ENCODE measurements at places on chromosomes 13 and 19.
A peak's percentile ranks its signal among the peaks of the same experiment; 100 is the strongest.

DNA sequence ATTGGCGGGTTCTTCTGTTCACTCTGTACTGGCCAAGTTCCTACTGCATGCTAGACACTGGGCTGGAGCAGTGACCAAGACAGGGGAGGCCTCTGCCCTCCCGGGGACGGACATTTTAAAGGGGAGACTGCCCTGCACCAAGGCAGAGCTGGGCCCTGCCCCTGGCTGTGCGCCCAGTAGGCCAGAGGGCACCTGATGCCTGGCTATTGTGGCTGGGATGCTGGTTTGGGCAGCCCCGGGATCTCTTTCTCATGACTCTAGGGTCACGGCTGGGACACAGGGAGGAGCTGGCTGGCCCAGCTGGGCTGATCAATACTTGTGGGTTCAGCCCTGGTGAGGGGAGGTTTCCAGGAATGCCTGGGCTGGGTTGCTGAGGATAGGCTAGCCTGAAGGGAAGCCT is 17.7 kb downstream of the LIPE start:
- DNase-seq, result no peak

DNA sequence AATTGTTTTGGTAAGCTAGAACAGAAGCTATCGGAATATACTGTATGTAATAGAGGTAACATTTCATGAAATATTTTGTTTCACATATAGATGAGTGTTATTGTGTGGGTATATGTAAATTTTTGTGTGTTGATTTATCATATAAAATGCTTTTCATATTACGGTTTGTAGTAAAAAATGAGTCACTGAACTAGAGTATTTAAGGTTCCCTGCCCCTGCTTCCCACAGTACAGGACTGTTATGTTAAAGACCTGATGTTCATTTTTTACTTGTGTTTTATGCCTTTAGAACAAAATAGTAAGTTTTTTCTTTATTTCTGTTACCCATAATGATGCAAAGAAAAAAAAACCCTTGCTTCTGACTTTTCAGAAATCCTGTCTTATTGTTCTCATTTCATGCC is 243.4 kb downstream of the ENOX1 start:
- no peak for DNase-seq

DNA sequence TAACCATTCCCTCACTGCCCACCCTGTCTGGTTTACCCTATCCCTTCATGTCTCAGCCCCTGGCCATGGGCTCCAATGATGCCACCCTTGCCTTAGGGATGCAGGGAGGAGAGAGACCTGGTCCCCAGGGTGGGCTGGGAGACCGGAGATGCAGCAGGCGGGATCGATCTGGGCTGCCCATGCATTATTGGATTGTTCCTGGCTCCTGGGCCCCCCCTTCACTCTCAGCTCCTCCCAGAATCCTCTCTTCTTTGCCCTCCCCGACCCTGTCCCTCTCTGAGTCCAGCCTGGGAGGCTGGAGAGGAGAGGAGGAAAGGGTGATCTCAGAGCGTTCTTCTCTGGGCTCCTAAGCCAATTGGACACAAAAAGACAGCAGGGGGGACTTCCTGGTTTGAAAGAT is 5.8 kb downstream of the KASH5 start:
- DNase-seq, result no peak

GRCh38 chr19:54739587-54740497 is 1.5 kb downstream of the KIR2DL3 start:
- DNase-seq, result no peak

DNA sequence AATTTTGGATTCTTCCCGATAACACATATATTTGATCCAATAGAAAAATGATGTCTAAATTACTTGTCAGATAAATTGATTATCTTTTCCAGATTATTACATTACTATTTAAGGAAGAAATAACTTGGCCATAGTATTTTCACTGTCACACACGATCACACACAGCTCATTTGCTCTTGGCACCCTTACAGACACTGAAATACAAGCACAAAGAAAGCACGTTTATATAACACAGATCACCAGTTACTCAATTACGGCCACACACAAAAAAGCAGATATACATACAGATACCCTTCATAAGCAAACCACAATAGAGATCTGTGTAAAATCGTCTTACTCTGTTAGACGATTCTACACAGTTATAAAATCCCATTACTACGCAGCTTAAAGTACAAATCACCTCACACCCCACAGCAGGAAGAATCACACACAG is 716 bp upstream of the ZNF420 start:
- no peak for DNase-seq

GRCh38 chr19:37931881-37932655 is 25.1 kb downstream of the SIPA1L3 start:
- DNase-seq, result peak; percentile 77

DNA sequence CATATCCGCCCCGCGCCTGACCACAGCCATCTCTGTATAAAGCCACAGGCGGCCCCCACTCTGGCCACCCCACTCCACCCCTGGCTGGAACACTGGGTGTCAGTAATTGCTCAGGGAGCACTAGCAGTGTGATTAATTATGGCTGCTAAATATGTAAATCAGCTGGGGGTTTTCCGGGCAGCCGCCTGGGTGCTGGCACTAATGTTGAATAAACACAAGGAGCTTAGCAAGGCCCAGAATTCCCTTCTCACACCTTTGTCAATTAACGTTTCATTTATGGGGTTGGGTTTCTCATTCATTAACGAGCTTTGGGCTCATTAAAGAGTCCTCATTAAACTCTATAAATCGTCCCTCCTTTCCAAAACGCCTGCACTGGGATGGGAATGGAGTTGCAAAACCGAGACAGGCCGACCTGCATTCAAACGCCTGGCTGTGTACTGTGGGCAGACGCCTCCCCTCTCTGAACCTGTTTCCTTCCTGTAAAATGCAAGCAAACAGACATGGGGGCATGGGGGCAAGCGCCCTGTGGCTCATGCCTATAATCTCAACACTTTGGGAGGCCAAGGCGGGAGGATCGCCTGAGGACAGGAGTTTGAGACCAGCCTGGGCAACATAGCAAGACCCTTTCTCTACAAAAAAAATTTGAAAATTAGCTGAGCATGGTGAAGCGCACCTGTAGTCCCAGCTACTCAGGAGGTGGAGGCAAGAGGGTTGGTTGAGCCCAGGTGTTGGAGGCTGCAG is 17.7 kb upstream of the OLFM2 start:
- DNase-seq, result no peak

DNA sequence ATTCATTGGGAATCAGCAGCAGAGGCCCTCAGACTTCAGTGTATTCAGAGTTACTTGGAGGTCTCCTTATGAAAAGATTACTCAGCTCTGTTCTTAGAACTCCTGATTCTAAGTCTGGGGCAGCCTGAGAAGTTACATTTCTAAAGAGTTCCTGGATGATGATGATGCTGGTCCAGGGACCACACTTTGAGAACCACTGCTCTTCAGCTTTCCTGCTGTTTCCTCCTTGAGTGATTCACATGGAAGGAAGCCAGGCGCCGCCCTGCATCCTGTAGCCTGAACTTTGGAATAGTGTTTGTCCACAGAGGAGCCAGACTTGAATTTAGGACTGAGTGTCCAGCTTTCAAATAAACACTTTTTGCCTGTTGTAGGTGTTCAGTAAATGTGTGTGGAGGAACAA is 2.9 kb downstream of the CEBPG start:
- peak; percentile 94 for DNase-seq

GRCh38 chr13:26463848-26464247 is 93.6 kb upstream of the WASF3 start:
- DNase-seq, result no peak

- DNase-seq, result no peak
These were observed 13.6 kb downstream of the TPT1 start for GRCh38 chr13:45327253-45327955.

DNA sequence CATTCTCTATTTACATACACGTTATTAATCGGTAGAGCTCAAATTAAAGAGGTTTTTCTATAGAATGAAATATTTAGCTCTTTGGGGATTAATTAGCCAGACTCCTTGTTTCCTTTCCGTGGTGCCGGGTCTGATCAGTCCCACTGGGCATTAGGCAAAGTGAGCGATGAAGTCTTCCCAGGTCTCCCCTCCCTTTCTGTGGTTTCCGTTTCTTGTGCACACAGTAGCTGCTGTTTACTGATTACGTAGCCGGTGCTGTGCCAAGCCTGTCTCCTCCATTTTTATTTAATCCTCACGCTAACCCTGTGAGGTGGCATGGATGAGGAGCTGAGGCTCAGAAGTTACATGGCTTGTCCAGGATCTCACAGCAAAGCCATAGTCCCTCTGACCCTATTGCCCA is 9.0 kb downstream of the SLC25A15 start:
- DNase-seq, result no peak

- DNase-seq, result no peak
These were observed 27.3 kb upstream of the SPATA13 start for GRCh38 chr13:24133021-24133795.

GRCh38 chr13:59686798-59687394 is 476.8 kb downstream of the DIAPH3 start:
- DNase-seq, result peak; percentile 23

GRCh38 chr19:49338691-49339300 is 3.6 kb downstream of the CD37 start:
- peak; percentile 41 for DNase-seq

- DNase-seq, result no peak
These were observed at the start of the genes PEG3 and ZIM2 for GRCh38 chr19:56840451-56841192. PEG3 (minus strand) TSS chr19:56840726; CDS start chr19:56824655, 16,071 bp downstream. ZIM2 (minus strand) TSS chr19:56840726; CDS start chr19:56824277, 16,449 bp downstream.

GRCh38 chr13:80151016-80151415 is 189.9 kb downstream of the SPRY2 start:
- DNase-seq, result no peak

DNA sequence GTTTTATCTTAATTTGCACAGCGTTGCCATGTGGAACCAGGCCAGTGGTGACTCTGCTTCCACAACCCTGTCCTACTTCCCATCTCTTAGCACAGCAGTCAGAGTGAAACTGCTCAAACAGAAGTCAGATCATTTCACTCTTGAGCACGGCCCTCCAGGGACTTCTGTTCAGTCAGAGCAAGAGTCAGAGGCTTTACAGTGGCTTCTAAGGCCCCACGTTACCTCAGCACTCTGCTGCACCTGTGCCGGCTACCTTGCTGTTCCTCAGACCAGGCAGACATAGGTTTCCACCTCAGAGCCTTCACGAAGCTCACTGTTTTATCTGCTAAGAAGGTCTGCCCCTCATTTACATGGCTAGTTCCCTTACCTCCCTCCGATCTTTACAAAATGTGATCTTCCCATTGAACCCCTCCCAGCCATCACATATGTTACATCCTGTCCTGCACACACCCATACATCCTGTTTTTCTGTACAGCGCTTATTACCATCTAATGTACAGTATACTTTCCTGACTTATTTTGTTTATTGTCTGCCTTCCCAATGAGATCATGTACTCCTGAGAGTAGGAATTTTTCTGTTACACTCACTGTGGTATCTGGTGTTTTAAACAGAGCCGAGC is 41.6 kb downstream of the TM9SF2 start:
- no peak for DNase-seq

DNA sequence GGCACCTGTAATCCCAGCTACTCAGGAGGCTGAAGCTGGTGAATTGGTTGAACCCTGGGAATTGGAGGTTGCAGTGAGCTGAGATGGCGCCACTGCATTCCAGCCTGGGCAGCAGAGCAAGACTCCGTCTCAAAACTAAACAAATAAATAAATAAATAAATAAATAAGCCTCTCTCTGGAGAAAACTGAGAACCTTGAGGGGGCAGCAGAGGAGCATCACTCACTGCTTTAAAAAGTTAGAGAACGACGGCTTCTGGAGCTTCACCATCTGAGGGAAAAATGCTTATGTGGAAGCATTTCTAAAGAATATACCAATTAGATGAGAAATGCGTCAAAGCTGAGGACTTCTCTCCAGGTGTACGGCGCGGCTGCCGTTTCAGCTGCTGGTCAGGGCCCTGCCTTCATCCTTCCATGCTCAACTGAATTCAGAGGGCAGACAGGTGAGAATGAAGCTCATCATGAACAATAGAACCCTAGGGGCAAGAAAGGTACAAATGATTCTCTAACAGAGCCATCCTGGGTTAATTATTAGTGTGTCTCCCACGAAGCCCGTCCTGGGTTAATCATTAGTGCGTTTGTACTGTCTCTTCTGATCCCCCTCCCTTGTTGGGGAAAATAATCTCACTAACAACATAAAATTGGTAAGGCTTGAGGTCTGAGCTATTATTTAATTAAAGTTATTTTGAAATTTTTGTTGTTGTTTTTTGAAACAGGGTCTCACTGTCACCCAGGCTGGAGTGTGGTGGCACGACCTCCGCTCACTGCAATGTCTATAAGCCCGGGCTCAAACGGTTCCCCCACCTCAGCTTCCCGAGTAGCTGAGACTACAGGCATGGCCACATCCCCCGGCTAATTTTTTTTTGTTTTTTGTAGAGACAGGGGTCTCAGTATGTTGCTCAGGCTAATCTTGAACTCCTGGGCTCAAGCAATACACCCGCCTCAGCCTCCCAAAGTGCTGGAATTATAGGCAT is 80.1 kb downstream of the IPO5 start:
- DNase-seq, result peak; percentile 79

- no peak for DNase-seq
These were observed 3.9 kb downstream of the IGSF23 start for GRCh38 chr19:44617110-44617880.

GRCh38 chr13:111156421-111156820 is 41.3 kb downstream of the ARHGEF7 start:
- DNase-seq, result peak; percentile 27

GRCh38 chr13:78197231-78197630 is 278.6 kb upstream of the EDNRB start:
- DNase-seq, result no peak

GRCh38 chr13:45468635-45469034 is 3.9 kb downstream of the COG3 start:
- DNase-seq, result no peak

- no peak for DNase-seq
These were observed 11.8 kb downstream of the ANO8 start for GRCh38 chr19:17322854-17323253.

- DNase-seq, result peak; percentile 16
These were observed 32.3 kb upstream of the FGF9 start for GRCh38 chr13:21638319-21639282.

GRCh38 chr19:34188408-34188807 is 16.1 kb downstream of the LSM14A start:
- DNase-seq, result no peak

- peak; percentile 91 for DNase-seq
These were observed 188.0 kb downstream of the RGCC start for GRCh38 chr13:41645331-41645730.

DNA sequence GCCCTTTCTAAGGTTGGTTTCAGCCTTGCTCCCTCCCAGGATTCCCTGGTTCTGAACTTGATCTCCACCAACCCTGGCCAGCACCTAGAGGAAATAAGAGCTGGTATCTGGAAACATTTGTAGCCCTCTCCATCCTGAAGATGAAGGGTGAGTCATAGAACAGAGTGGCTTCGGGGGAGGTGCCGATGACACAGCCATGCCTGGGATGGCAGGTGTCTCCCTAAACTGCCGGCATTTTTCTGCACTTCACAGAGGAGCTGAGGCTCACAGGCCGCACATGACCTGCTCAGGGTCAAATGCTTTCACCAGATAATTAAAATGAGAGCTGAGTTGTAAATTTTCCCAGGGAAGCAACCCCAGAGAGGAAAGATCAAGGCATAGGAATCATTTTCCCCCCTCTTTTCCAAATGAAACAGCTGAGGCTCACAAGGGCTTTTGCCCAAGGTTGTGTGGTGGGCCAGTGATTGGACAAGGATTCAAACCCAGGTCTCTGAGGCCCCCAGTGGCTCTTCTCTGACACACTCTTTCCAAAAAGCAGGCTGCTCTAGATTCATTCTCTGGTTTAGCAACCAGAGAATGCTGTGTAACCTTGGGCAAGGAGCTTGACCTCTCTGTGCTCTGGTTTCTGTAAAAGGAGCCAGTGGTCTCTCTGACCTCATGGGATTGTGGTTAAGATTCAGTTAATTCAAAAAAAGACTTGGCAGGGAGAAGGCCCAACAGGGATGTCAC is 1.2 kb upstream of the SLC25A42 start:
- peak; percentile 55 for DNase-seq

GRCh38 chr13:76762721-76763120 is 123.5 kb downstream of the KCTD12 start:
- no peak for DNase-seq

Data from EH (cell line).